Lung (tissue), 17 donors: ENCODE measurements at places on chromosomes 3 and 15. TPM values are rescaled to one million over a fixed set of nuclear protein-coding genes. Genes with fewer than 3 reads are reported as not detected.

DNA sequence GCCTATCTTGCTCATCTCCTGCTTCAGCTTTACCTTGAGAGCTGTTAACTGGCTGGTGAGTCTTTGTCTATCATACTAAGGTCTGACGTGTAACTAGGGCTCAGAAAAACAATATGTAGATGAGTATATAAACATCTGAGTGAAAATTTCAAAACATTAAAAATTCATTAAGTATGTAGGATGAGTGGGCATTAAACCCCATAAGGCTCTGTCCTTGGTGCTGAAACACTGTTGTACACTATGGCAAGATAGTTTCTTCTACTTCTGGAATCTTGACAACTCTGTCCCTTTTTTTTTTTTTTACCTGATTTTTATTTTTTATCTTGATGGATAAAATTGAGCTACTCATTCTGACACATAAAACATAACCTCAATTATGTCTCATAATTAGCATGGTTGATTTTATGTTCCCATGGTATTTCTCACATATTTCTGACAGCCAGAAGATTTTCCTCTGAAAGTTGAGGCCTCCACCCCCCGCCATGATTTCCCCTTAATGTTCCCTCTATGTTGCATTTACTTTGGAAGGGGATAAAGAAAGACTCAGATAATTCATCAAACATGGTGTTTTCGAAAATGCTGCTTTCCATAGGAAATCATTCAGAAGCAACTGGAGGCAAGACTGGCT, 54.3 kb downstream of the DGKG start:
- DNase-seq: peak; percentile 67

DNA sequence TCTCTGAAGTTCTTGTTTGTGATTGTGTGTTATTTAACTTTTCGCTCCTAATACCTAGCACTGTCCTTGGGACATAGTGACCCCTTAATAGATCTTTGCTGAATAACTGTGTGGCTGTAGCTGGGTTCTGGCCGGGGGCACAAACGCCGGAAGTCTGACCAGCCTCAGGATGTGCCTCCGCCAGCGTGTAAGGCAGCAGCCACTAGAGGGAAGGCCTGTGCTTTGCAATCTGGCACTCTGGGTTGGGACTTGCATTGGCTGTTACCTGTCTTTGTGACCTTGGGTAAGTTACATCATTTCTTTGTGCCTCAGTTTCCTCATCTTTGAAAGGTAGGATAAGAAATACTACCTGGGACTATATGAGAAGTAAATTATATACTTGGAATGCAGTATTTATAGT, 158.7 kb downstream of the GHSR start:
- DNase-seq: no peak

- DNase-seq: no peak
These were observed 186.0 kb downstream of the TNIK start for GRCh38 chr3:171274222-171274621.

DNA sequence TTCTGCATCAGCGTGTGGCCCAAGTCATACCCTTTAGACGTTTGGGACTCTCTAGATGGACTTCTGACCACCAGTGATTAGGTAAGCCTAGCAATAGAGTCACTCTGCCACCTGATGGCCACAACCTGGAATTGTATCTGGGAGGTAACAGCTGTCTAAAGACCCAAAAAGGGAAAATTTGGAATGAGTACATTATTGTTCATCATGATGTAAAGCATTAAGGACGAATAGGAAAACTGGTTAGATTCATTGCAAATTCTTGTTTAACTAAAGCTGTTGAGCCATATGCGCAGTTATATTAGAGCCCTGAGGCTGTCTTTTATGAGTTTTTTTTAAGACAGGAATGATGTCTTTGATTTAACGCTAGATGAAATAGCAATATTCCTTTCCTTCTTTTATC, 63.6 kb downstream of the FAM81A start:
- peak; percentile 24 for DNase-seq

DNA sequence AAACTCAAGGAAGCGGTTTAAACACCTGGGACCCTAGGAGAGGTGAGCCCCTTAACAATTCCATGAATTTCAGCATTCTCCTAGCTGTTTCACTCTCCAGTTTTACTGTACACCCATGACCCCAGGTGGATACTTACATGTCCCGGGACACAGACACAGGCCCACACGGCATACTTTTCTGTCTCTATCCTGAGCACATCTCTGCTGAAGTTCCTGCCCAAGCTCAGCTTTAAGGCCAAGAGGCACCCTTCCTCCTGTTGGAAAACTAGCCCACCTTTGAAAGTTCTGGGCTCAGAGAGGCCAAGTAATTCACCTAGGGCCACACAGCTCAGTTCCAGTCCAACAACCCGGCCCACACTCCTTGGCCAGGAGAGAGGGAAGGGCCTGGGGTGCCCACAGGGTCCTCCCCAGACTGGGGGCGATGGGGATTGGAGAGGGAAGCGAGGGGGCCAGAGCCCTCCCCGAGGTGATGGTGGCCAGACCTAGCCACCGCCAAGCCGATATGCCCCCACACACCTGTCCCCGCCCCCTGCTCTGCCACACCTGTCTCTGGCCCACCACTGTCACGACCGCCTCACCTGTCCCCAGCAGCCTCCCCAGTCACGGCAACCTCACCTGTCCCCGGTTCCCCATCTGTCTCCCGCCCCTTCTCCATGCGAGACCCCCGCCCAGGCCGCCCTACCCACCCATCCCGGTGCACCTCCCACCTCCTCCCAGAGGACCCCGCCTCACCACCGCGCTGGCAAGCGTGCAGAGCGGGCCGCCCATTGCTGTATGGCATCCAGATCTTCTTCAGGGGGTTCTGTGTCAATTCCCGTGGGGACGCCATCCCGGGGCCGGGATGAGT, 431 bp downstream of the PFKFB4 start:
- no peak for DNase-seq

GRCh38 chr3:42519568-42519962, 17.1 kb downstream of the VIPR1 start:
- DNase-seq: no peak

GRCh38 chr3:179695672-179696313, 43.0 kb downstream of the USP13 start:
- no peak for DNase-seq

DNA sequence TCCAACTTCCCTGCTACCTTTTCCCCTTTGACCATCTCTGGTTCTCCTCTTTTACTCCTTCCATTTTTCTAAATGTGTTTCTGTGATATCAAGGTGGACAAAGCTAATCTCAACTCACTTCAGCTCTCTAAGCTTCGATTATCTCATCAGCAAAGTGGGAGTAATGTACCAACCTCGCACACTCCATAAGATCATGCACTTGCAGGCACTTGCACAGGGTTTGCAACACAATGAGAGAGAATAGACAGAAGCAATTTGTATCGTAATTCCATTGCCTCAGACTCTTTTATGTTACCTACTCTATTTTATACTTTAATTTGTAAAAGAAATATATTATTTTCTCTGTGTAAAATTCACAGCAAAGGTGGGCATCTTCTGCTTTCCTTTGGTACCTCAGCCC, 7.0 kb upstream of the POLQ start:
- no peak for DNase-seq

- DNase-seq: no peak
These were observed 138.4 kb downstream of the IGF1R start for GRCh38 chr15:98786717-98787116.

GRCh38 chr3:190811775-190812480, 50.6 kb downstream of the GMNC start:
- peak; percentile 68 for DNase-seq

- DNase-seq: no peak
These were observed 54.5 kb upstream of the APEH start for GRCh38 chr3:49619649-49620048.

- DNase-seq: no peak
These were observed 13.9 kb downstream of the OR5H15 start for GRCh38 chr3:98180319-98180890.

DNA sequence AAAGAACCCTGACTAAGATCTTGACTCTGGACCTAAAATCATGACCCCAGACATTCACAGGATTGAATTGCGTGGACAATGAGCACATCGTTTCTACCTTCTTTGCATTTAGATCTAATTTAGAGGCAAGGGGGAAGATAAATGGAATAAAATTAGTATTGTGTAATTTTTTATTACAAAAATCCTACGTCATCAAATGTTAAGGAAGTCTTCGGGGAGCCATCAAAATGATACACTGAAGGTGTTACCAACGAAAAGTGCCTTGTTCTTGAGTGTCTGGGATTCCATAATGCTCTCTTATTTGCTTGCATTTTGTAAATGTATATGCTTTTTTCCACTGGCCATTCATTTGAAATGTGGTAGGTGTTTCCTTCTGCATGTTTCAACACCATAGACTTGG, 52.8 kb upstream of the C3orf49 start:
- no peak for DNase-seq

DNA sequence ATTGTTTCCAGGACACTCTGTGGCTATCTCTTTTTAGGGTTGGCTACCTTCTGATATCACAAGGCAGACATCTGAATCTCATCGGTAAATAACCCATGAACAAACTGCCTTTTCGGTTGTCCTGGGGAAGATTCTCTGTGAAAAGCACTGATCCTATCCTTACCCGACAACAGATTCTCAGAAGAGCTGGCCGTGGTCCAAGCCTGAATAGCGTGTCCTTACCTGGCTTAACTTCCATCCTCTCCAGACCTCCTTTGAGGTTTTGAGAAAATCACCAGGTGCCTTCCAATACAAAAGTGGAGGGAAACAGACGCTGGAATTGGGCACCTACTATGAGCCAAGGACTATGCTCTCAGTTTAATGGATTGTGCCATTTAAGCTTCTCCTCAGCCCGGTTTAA, 87.4 kb upstream of the ARHGEF3 start:
- DNase-seq: no peak

GRCh38 chr3:39088889-39089288, 18.5 kb downstream of the GORASP1 start:
- DNase-seq: no peak

DNA sequence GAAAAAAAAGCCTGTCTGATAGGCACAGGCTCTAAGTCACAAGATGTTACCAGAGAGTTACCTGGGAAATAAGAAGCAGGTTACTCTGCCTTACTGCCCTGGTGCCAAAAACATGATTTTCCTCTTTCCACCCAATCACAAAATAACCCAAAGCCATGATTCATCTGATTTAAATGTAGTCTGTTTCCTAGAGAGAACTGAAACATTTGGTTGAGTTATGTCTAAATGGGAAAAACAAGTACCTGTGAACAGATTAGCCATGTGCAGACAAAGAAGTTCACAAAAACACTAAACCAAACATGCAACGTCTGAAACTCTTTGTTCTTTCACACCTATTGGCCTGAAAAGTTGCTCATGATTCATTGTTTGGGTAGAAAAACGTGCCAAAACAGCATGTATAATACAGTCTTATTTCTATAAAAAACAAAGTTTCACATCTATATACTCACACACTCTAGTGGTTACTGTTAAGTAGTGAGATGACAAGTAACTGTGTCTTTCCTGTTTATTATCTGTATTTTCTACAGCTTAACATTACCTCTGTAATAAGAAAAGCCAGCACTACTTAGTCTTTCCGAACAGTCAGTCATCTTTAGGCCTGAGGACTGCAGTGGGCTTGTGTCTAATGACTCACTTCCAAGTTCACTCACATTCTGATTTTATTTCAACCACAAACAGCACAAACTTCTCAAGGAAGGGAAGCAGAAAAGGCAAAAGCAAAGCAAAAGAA, 30.2 kb downstream of the FAM174B start:
- no peak for DNase-seq

GRCh38 chr15:70351941-70352774, 254.4 kb upstream of the TLE3 start:
- DNase-seq: peak; percentile 4

GRCh38 chr15:100224206-100225185, 117.3 kb downstream of the ADAMTS17 start:
- no peak for DNase-seq

GRCh38 chr3:60262546-60262945, 988.7 kb downstream of the FHIT start:
- DNase-seq: no peak

DNA sequence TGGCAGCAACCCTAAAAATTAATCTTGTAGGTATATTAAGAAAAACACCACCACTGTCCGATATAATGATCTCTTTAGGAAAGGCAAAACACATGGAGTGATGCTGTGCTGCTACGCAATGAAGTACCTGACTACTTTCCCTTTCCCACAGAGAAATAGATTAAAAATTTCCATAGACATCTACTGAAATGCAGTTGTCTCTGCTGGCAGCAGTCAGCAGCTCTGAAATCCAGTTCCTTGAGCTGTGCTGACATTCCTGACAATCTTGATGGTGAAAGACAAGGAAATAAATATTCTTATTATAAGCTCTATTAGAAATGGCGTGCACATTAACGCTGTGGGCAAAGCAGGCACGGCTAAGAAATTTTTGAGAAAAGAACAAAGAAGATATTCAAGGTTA, 287.6 kb downstream of the IL5RA start:
- no peak for DNase-seq

DNA sequence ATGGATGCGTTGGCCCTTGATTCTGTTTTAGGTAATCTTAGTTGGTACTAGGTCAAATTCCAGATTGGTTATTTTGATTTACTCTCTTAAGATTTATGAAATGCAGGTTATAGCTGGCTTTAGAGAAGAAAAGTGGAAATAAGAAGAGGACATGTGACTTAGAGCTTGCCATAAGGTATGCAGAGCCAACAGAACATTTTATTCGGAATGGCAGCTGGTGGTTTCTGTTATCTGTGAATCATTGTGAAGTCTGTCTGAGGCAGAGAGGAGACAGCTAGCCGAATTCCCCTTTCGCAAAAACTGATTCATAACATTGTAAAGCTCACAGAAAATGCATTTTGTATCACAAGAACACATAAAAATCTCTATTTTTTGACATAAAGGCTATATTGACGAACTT, 82.1 kb downstream of the FILIP1L start:
- DNase-seq: no peak

DNA sequence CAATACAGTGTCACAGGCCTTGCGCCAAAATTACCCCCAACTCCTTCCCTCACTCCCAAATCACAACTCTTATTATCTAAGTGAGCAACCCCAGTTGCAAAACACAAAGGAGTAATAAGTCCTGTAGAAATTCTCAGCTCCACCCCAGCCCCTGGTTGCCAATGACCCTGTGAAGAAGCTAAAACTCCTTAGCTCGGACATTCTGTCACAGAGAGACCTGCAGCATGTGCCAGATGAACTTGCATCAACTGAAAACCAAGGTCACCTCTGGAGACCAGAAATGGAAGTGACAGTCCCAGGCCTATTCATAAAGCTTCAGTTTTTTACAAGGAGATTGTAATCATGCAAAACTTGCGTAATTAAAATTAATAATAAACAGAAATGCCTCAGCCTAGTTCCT, 55.2 kb downstream of the RBPMS2 start:
- peak; percentile 26 for DNase-seq

GRCh38 chr3:152302521-152303021, 33.8 kb downstream of the MBNL1 start:
- peak; percentile 81 for DNase-seq

Gene GOLGA8O
- 0.42 TPM for polyA plus RNA-seq

Gene KLHL6
- polyA plus RNA-seq: 12.7 TPM

Gene ALS2CL
- 58.5 TPM for polyA plus RNA-seq

Gene DLL4
- 16.3 TPM for polyA plus RNA-seq

Gene SERPINI1
- 5.7 TPM for polyA plus RNA-seq

Gene SKIC8
- polyA plus RNA-seq: 51.0 TPM

Gene PATL2
- 4.4 TPM for polyA plus RNA-seq

Gene IGDCC3
- polyA plus RNA-seq: not detected

Gene C3orf22
- not detected for polyA plus RNA-seq

Gene AP3S2
- polyA plus RNA-seq: 9.9 TPM
